AG10803 (cell line): ENCODE measurements at places on chromosomes 7 and 10.
A peak's percentile ranks its signal among the peaks of the same experiment; 100 is the strongest.

- no peak for DNase-seq
These were observed 139.0 kb downstream of the DOCK4 start for GRCh38 chr7:112067200-112067599.

DNA sequence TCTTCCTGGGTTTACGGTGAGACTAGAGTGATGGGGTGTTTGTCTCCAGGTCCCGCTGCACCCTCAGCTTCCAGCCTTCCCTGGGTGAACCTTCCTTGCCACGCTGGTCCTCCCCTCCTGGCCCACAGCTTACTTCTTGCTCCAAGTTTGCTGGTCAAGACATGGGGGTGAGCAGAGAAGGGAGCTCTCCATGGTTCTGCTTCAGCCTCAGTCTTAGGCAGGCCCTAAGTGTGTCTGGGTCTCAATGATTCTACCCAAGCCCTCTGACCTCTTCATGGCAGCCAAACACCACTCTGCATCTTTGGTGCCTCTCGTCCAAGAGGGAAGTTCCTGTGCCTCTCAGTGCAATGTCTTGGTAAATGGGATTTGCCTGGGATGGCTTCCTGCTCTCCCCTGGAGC is 356.5 kb upstream of the KLF6 start:
- DNase-seq, result peak; percentile 6

DNA sequence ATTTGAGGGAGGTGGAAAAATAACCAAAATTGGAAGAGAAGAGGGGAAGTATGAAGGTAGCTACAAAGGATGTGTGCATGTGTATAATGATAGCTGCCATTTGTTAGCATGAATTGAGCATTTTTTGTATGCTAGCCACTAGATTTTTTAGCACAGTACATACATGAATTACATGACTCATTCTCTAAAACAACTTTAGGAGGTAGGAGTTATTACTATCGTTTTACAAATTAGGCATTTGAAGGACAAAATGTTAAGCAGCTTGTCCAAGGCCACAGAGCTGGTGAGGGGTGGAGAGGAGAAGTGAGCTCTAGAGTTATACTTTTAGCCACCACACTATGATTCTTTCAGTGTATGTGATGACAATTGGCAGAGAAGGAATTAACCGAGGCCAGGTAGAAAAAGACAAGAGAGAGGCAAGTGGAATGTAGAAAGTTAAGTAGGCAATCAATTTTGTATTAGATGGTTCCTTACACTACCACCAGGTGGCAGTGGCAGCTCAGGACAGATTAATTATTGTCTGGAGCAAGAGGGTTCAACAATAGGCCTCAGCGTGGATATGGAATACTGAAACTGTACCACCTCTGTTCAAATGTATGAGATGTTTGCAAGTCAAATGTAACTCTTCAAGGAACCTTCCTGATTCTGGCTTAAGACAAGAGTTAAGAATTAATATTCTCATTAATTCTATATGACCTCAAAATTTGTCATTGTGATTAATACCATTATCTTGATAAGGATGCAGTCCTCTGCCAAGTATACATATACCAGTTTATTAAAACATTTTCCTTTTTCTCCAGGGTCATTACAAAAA is 128.0 kb downstream of the MBL2 start:
- peak; percentile 50 for DNase-seq

GRCh38 chr10:69576334-69577011 is 3.3 kb upstream of the NEUROG3 start:
- no peak for DNase-seq

DNA sequence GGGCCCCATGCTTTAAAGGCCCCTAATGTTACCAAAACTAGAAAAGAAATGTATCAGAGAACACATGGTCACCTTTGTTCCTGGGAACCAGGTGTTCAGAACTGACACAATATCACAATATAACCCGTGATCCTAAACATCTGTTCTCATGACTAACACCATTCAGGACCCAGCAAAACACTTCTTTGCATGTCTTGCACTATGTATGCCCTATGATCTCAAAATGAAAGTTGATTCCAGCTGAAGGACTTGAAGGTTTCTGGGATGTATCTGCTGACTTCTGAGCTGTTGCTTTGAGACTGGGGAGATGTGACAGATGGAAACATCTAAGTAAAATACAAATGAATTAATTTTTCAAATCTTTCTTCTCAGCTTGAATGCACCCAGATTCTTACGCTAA is 37.5 kb upstream of the PIK3CG start:
- no peak for DNase-seq
